ENCODE measurements at places on chromosomes 7 and 10. TPM values are rescaled to one million over a fixed set of nuclear protein-coding genes. Genes with fewer than 3 reads are reported as not detected.

The LRIT1 gene
- polyA plus RNA-seq: not detected

The CBLL1 gene
- polyA plus RNA-seq: 8.6 TPM

The PRKCQ gene
- polyA plus RNA-seq: not detected

The ACTL6B gene
- polyA plus RNA-seq: not detected

The COL28A1 gene
- 0.63 TPM for polyA plus RNA-seq

The HSPA12A gene
- polyA plus RNA-seq: 5.2 TPM

The CYP3A5 gene
- polyA plus RNA-seq: 0.61 TPM

The RPEL1 gene
- not detected for polyA plus RNA-seq

The SLC18A2 gene
- 0.08 TPM for polyA plus RNA-seq

The CTTNBP2 gene
- 1.4 TPM for polyA plus RNA-seq

The STAG3 gene
- 0.13 TPM for polyA plus RNA-seq

The CABCOCO1 gene
- 11.1 TPM for polyA plus RNA-seq

The TFEC gene
- polyA plus RNA-seq: 1.0 TPM

The SORCS1 gene
- polyA plus RNA-seq: not detected

The CNPY4 gene
- polyA plus RNA-seq: 17.2 TPM

The CYP51A1 gene
- polyA plus RNA-seq: 15.1 TPM

The ZNF804B gene
- polyA plus RNA-seq: not detected

The CALML3 gene
- polyA plus RNA-seq: 0.10 TPM

The NUTM2B gene
- polyA plus RNA-seq: 1.0 TPM

The TDRD1 gene
- 0.36 TPM for polyA plus RNA-seq

The KCNMA1 gene
- polyA plus RNA-seq: 106 TPM

The STK32C gene
- polyA plus RNA-seq: 12.4 TPM

The TWIST1 gene
- 44.6 TPM for polyA plus RNA-seq

The ORAI2 gene
- polyA plus RNA-seq: 3.1 TPM

The NAT16 gene
- not detected for polyA plus RNA-seq

Data from aorta (tissue), 5 donors.